Brain pericyte (primary cell): ENCODE measurements at places on chromosomes 1 and 21.

GRCh38 chr1:199310708-199311107, 671.9 kb downstream of the PTPRC start:
- no peak for DNase-seq

- no peak for DNase-seq
These were observed 397.5 kb downstream of the KIF26B start for GRCh38 chr1:245552331-245552730.

- DNase-seq = no peak
These were observed 34.1 kb upstream of the PRSS38 start for GRCh38 chr1:227781314-227781930.

GRCh38 chr1:110005971-110006370, 21.4 kb downstream of the AHCYL1 start:
- no peak for DNase-seq

GRCh38 chr1:911875-912739, 11.6 kb upstream of the SAMD11 start:
- DNase-seq = no peak

DNA sequence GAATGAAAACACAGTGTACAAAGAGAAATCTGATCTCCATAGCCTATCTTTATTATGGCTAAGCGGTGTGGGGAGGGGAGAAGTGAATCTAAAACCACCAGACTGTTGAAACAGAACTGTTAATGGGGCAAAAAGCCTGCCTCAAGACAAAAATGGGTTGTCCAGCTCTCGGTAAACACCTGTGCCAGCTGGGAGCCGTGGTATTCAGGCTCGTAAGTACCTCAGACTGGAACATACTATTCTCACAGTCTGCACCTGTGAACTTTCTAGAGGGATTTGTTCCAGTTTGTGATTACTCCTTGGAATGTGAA, 42.7 kb upstream of the ATP1A1 start:
- no peak for DNase-seq

- no peak for DNase-seq
These were observed 34.5 kb upstream of the TDRD10 start for GRCh38 chr1:154467434-154468102.

GRCh38 chr1:200428482-200429205, 18.8 kb upstream of the ZNF281 start:
- DNase-seq = no peak

GRCh38 chr1:58848818-58849411, 65.1 kb upstream of the JUN start:
- peak; percentile 91 for DNase-seq

DNA sequence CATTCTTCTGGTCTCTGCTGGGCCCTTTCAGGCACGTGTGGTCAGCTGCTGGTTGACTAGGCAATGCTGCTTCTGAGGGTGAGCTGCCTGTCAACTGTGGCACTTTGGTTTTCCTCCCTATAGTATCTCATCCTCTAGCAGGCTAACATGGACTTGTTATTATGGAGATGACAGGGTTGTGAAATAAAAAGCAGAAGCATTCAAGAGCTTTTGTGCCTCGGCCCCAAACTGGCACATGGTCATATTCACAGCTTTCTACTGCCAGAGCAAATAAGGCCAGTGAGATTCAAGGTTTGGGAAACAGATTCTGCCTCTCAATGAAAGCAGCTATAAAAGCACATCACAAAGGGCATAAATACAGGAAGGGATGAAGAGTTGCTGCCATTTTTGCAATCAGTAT, 1.6 kb upstream of the ZNF124 start:
- DNase-seq = no peak

DNA sequence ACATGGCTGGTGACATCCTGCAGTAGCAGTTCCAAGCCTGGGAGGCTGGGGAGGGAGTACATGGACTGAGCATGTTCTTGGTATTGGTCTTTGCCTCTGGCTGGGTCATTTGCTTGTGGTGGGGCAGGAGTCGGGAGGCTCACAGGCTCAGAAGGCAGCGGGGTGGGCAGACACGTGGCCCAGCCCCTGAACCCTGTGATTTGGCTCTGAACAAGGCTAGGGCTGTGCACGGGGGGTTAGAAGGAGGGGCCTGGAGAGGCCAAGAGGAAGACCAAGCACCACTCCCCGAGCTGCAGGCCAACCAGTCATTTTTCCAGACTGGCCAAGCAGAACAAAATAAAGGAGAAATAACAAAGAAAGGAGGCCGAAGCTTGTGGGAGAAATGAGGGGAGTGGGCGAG, 9.7 kb upstream of the PRELP start:
- no peak for DNase-seq

- no peak for DNase-seq
These were observed 18.0 kb downstream of the TGFB2 start for GRCh38 chr1:218363141-218363540.

- no peak for DNase-seq
These were observed 310.0 kb downstream of the ZP4 start for GRCh38 chr1:237580726-237581125.

GRCh38 chr1:234647245-234647644, 37.3 kb upstream of the IRF2BP2 start:
- no peak for DNase-seq

- DNase-seq = no peak
These were observed 6.9 kb upstream of the TRIM62 start for GRCh38 chr1:33188572-33189275.

DNA sequence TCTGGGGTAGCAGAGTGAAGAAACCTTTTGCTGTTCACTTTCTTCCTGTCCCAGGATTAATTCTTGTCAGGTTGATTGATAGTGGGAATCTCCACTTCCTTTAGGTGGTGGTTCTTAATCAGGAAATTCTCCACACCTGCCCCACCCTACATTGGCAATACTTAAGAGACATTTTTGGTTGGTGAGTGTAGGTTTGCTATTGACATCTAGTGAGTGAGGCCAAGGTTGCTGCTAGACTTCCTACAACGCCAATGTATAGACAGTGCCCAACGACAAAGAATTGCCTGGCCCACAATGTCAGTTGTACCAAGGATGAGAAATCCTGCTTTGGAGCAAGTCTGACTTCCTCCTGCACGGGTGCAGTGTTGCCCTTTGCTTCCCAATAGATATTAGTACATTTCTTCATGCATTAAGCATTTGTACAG, 38.5 kb downstream of the MAP3K7CL start:
- DNase-seq = no peak

DNA sequence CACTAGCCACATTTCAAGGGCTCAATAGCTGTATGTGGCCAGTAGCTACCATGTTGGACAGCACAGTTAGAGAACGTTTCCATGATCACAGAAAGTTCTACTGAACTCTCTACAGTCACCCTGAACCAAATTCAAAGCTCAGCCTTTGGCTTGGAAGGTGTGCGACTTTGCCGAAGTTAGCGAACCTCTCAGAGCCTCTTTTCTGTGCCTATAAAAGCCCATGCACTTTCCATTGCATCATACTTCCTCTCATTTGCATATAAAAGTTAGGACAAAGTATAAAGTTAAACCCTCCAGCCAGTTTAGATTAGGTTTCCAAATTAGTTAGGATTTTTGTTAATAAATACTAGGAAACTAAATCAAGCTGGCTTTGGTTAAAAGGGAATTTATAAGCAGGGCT, 4.7 kb upstream of the SLC1A7 start:
- DNase-seq = no peak

GRCh38 chr1:167798952-167799351, 77.2 kb downstream of the MPZL1 start:
- DNase-seq = no peak

- DNase-seq = no peak
These were observed 1012.4 kb downstream of the AMY1C start for GRCh38 chr1:104761961-104762570.
